Parietal lobe (tissue), 2 donors: ENCODE measurements at places on chromosomes 5 and 9. TPM values are rescaled to one million over a fixed set of nuclear protein-coding genes. Genes with fewer than 3 reads are reported as not detected.

Gene C6
- total RNA-seq, result not detected

Gene PCSK1
- 0.94 TPM for total RNA-seq

Gene SH3GLB2
- total RNA-seq, result 52.6 TPM

Gene TLX3
- total RNA-seq, result not detected

Gene CCDC183
- 6.3 TPM for total RNA-seq

Gene SYNPO
- total RNA-seq, result 4.4 TPM

Gene PRLR
- total RNA-seq, result 3.8 TPM

Gene GRM6
- 0.63 TPM for total RNA-seq

Gene HAPLN1
- 7.2 TPM for total RNA-seq

Gene WDR38
- total RNA-seq, result not detected

Gene AQP7
- not detected for total RNA-seq

Gene TRIM36
- 120 TPM for total RNA-seq

Gene NRARP
- 5.0 TPM for total RNA-seq

Gene MZB1
- total RNA-seq, result not detected

Gene CBY3
- not detected for total RNA-seq

Gene PPP2R2B
- total RNA-seq, result 135 TPM

Gene TMED9
- total RNA-seq, result 24.4 TPM

Gene GCNT4
- 0.94 TPM for total RNA-seq

Gene F2RL2
- 0.31 TPM for total RNA-seq

Gene IFT74
- 15.3 TPM for total RNA-seq

Gene GMCL2
- total RNA-seq, result not detected

Gene ENTREP1
- total RNA-seq, result 4.1 TPM

Gene SIT1
- not detected for total RNA-seq
